T-helper 9 cell (primary cell): ENCODE measurements at places on chromosomes 5 and 9.

- no peak for DNase-seq
These were observed 3.2 kb upstream of the HSD17B3 start for GRCh38 chr9:96305171-96305570.

- DNase-seq = no peak
These were observed 282.0 kb upstream of the ACTBL2 start for GRCh38 chr5:57764479-57765089.

GRCh38 chr9:120393386-120394057 is 186.4 kb downstream of the CDK5RAP2 start:
- no peak for DNase-seq

DNA sequence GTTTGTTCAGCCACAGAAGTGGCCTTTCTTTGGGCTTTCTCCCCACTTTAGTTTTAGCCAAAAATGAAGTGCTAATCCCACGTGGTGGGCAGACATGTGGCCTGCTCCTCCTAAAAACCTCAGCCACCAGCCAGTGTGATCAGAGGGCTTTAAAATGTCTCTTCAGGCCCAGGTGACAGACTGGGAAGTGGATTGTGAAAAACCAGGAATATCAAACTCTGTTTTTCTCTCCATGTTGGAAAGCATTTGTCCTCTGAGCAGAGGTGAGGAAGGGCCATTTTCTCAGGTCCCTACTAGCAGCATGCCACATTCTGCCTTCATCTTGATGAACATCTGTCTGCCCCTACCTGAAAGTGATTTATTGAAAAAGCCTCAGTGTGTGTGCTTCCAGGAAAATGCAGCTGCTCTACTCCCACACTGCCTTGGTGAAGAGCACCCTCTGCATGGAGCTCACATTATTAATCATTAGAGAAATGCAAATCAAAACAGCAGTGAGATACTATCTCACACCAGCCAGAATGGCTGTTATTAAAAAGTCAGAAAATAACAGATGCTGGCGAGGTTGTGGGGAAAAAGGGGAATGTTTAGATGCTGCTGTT is 181.2 kb upstream of the DMAC1 start:
- DNase-seq = no peak

DNA sequence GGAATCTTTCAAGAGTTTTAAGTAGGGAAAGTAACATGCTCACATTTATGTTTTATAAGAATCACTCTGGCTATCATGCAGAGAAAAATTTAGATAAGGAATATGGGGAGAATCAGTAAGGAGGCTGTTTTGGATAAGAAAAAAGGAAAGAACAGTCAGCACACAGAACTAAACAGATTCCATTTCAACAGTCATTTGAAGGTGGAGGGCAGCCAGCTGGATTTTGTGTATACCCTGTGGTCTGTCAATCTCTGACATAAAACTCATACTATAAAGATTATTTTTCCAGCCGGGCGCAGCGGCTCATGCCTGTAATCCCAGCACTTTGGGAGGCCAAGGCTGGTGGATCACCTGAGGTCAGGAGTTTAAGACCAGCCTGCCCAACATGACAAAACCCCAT is 64.2 kb downstream of the PCA3 start:
- no peak for DNase-seq

- DNase-seq = no peak
These were observed 96.5 kb downstream of the EHMT1 start for GRCh38 chr9:137715321-137715720.

DNA sequence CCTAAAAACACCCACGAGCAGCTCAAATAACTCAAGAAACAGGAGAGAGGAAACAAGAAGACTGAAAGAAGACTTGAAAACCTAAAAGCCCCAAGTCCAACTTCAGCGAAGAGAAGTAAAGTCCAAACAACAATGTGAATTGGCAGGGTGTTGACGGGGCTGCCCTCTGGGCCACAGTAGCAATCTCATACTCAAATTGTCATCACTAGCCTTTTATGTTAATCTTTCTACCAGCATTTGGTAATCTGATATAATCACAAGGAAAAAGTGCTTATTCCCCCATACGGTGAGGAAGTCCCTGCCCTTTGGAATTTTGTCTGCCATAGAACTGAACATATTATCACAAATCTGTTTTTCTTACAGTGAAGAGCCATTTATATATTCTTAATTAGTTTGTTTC is 51.5 kb upstream of the IFNE start:
- no peak for DNase-seq

- no peak for DNase-seq
These were observed 114.5 kb downstream of the SLC25A46 start for GRCh38 chr5:110853267-110853666.

DNA sequence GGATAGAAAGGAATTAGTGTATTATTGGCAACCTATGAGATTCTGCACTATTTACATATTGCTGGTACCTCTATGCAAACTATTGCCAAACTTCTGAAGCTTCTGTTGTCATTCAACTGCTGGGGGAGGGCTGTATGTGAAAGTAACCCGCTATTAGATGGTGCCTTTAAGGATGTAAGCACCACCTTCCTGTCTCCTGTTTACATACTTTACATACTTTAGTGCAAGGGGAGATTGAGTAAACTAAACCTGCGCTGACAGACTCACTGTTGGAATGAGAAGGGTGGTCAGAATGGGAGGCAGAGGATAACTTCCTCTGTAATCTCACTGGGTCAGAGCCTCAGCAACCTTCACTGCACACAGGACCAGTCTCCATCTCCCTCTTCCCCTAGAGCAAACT is 123.8 kb downstream of the NR3C1 start:
- no peak for DNase-seq

- DNase-seq = no peak
These were observed 33.6 kb downstream of the GABRA6 start for GRCh38 chr5:161719157-161719556.
